ENCODE measurements at places on chromosomes 5 and 9. TPM values are rescaled to one million over a fixed set of nuclear protein-coding genes. Genes with fewer than 3 reads are reported as not detected.

Gene NDST1
- 3.3 TPM for total RNA-seq

Gene SELENOP
- not detected for total RNA-seq

Gene SPINK7
- total RNA-seq: not detected

Gene C9orf85
- 8.9 TPM for total RNA-seq

Gene SYK
- 0.20 TPM for total RNA-seq

Gene DMRT1
- not detected for total RNA-seq

Gene TCF7
- total RNA-seq: 47.4 TPM

Gene RELL2
- 35.6 TPM for total RNA-seq

Gene RICTOR
- total RNA-seq: 23.9 TPM

Gene CARTPT
- total RNA-seq: not detected

Gene WWC1
- total RNA-seq: 0.47 TPM

DNA sequence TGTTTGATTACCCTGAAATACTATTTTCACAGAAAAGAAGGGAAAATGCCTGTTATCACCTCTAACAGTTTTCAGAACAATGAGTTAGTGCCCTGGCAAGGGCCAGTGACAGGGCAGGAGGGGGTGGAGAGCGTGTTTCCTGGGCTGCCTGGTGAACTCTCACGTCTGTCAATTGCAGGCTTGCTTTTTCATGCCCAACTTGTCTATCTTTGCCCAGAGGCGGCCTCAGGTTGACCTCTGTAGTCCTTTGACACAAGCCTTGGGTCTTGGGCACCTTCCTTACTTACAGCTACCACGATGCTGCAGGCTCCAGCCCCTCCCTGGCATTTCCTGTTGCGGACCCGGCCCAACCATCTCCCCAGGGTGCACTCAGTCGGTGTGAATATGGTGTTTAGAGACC, 2.2 kb upstream of the CEL start:
- no peaks in the 10 kb centered on the region for H3K27me3 ChIP-seq
- peak overlapping the region; percentile 81 for H3K27ac ChIP-seq
- H3K4me1 ChIP-seq: peaks cover 56% of the 10 kb centered on the region
- peak; percentile 35 for DNase-seq

- H3K27me3 ChIP-seq: no peaks in the 10 kb centered on the region
- no peak overlapping the region for H3K27ac ChIP-seq
- no peak overlapping the region for H3K4me3 ChIP-seq
- no peak for DNase-seq
Observed at GRCh38 chr5:31449174-31449573, 82.7 kb downstream of the DROSHA start.

DNA sequence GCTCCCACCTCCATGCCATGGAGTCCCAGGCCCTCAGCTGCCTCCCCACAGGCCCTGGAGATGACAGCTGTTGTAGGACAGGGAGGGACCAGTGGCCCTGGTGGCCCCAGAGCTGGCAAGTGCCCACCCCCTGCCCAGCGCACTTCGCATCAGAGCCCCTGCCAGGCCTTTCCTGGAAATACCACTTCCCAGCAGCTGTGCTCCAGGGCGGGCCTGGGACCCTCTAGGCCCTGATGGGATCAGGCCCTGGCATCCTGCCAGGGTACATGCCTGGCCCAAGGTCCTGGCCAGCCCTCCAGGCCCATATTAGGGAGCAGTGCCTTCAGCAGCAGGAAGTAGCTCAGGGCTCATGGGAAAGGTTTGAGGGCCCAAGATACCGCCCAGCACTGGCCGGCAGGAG, 2.5 kb downstream of the KCNT1 start:
- H3K36me3 ChIP-seq: no peaks in the 10 kb centered on the region
- no peak overlapping the region for H3K4me3 ChIP-seq
- DNase-seq: no peak
- H3K27me3 ChIP-seq: peaks cover 14% of the 10 kb centered on the region

DNA sequence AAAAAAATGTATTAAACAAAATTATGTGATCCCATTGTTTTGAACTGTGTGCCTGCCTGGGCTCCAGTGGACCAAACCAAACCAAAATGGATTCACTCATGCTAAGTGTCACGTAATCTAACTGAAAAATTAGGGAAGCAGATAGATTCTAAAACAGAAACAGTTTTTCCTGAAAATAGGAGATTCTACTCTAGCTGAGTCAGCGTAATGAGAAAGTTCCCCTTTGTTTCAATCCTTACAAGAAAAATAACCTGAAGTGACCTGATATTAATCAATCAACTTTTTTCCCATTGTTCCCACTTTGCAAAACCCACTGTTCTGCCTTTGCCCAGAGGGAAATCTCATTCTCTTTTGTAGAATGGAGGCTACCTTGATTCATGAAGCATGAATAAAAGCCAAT, 682.4 kb upstream of the CDH10 start:
- H3K27me3 ChIP-seq: no peaks in the 10 kb centered on the region
- H3K4me3 ChIP-seq: no peak overlapping the region
- no peaks in the 10 kb centered on the region for H3K36me3 ChIP-seq
- no peaks in the 10 kb centered on the region for H3K4me1 ChIP-seq

DNA sequence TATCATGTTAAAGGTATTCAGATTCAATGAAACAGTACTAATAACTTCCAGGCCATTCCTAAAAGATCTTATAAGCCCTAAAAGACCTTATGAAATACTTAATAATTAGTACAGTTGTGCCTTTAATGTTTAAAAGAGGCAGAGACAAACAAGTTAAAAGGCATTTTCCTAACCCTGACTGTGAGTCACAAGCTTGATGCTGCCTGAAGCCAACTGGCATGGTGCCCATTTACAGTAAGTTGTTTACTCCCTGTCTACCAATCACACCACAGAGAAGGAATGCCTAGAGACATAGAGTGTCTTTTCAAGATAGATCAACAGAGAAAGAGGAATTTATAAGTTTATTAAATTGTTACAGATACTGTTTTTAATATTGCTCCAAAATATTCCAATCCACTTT, 47.8 kb downstream of the NR3C1 start:
- H3K4me3 ChIP-seq: no peak overlapping the region
- no peak overlapping the region for H3K27ac ChIP-seq

GRCh38 chr9:19936598-19936997, 147.8 kb upstream of the SLC24A2 start:
- peaks cover 3% of the 10 kb centered on the region for H3K4me1 ChIP-seq
- H3K27ac ChIP-seq: no peak overlapping the region
- H3K4me3 ChIP-seq: no peak overlapping the region

GRCh38 chr9:104068546-104068945, 25.6 kb upstream of the SMC2 start:
- H3K4me3 ChIP-seq: no peak overlapping the region
- no peak for DNase-seq
- peaks cover 4% of the 10 kb centered on the region for H3K27me3 ChIP-seq
- no peaks in the 10 kb centered on the region for H3K36me3 ChIP-seq

DNA sequence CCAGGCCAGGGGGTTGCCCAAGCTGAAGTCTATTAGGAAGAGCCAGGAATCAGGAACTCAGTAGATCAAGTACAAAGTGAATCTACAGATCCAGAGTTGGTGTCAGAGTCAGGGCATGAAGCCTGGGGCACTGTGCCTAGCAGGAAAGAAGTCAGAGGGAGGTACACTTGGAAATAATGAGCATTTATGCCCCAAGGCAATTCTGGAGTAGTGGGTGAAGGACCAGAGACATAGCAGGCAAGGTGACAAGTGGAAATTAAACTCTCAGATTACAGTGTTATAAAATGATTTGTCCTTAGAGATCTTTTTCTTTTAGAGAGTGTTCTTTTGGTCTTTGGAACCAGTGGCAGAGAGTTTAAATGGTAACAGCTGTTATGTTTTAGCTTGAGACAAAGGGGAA, 138.0 kb downstream of the ADAMTSL1 start:
- no peak for DNase-seq
- no peak overlapping the region for H3K27ac ChIP-seq
- no peaks in the 10 kb centered on the region for H3K36me3 ChIP-seq

DNA sequence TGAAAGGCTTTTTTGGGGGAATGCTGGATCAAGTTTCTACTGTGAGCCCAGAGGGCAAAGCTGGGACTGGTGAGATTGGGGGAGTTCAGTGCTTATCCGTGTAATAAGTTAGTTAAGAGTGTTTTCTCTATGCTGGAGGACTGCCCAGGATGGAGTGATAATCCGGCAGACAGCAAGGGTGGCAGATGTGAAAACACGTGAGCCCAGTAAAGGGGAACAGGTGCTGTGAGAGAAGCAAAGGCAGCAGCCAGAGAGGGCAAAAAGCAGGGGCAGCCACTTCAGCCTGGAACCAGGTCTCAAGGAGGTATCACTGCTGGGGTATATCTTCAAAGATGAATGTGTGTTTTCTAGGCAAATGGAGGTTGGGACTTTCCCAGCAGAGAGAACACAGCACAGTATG, 53.9 kb downstream of the GALNT10 start:
- DNase-seq: no peak
- no peak overlapping the region for H3K27ac ChIP-seq
- H3K4me3 ChIP-seq: no peak overlapping the region
- H3K4me1 ChIP-seq: peaks cover 18% of the 10 kb centered on the region

DNA sequence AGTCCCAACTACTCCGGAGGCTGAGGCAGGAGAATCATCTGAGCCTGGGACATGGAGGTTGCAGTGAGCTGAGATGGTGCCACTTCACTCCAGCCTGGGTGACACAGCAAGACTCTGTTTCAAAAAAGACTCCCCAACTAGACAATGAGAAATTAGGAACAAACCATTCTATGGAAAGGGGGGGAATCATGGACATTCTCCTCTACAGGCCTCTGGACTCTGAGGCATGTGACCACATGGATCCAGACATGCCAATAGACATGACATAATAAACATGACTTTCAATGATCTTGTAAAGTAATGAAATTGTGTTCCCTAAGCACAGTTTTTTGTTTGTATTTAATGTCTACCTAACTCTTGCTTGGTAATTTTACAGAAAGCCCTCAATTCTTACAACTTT, 8.8 kb downstream of the HOMER1 start:
- H3K27me3 ChIP-seq: no peaks in the 10 kb centered on the region
- H3K27ac ChIP-seq: no peak overlapping the region

DNA sequence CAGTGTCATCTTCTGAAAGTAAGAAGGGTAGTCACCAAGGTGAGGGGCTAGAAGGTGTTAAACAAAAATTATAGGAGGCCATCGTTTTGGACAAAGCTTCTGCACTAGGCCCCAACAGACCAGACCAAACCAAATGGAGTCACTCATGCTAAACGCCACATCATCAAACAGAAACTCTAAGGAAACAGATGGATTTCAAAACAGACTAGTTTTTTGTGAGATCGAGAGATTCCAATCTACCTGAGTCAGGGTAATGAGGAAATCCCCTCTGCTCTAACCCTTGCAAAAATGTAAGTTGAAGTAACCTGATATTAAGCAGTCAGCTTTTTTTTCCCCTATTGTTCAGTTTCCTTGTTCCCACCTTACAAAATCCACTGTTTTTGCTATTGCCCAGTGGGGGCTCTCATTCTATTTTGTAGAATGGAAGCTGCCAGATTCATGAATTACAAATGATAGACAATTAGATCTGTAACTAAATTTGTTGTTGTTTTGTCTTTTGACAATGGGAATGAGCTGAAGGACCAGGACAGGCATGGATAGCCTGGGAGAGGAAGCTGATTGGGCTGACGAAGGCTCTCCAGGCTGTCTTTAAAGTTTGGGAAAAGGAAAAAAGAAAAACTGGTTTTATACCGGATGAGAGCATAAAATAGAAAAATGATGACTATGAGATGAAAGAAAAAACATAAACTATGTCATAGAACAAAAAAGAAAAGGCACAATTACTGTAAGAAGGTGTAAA, 94.7 kb upstream of the ADAMTSL1 start:
- H3K4me1 ChIP-seq: no peaks in the 10 kb centered on the region
- no peaks in the 10 kb centered on the region for H3K36me3 ChIP-seq
- H3K4me3 ChIP-seq: no peak overlapping the region
- peaks cover 2% of the 10 kb centered on the region for H3K27me3 ChIP-seq
- H3K27ac ChIP-seq: no peak overlapping the region

DNA sequence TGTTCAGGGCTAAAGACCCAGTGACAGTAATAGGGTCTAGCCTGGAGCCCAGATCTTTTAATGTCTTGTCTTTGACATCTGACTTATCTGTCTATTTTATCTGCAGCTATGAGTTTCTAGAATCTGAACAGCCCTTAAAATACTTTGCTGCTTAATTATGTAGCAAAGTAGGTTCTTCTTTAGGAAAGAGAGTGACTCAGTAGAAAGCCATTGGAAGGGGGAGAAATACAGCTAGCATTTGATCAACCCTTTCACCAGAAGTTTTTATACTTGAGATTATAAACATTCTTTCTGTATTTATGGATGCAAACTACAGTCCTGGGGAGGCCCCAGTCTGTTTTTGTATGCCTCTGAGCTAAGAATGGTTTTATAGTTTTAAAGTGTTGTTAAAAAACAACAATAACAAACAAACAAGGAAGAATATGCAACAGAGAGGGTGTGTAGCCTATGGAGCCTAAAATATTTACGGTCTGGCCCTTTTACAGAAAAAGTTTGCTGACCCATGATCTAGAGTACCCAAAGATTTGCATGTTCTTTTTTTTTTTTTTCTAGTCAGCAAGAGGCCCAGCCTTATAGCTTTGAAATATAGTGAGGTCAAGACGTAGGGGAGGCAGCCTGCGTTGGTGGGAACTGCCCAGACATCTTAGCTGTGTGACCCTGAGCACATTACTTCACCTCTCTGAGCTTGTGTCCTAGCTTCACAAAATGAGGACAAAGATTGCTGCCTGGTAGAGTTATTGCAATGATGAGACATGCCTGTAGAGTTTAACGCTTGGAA, 9.7 kb downstream of the GSN start:
- no peaks in the 10 kb centered on the region for H3K36me3 ChIP-seq
- H3K4me1 ChIP-seq: peaks cover 5% of the 10 kb centered on the region
- no peak for DNase-seq
- no peak overlapping the region for H3K4me3 ChIP-seq

Measured in activated CD8-positive, alpha-beta T cell treated with anti-CD3 and anti-CD28 coated beads for 36 hours (primary cell).